ENCODE measurements at places on chromosomes 3 and 15.

GRCh38 chr3:42763021-42763420 is 10.0 kb downstream of the CCDC13 start:
- no peak for DNase-seq

GRCh38 chr3:172107403-172107802 is 68.0 kb downstream of the FNDC3B start:
- DNase-seq: no peak

GRCh38 chr3:101271728-101272127 is 48.6 kb downstream of the IMPG2 start:
- DNase-seq: no peak

DNA sequence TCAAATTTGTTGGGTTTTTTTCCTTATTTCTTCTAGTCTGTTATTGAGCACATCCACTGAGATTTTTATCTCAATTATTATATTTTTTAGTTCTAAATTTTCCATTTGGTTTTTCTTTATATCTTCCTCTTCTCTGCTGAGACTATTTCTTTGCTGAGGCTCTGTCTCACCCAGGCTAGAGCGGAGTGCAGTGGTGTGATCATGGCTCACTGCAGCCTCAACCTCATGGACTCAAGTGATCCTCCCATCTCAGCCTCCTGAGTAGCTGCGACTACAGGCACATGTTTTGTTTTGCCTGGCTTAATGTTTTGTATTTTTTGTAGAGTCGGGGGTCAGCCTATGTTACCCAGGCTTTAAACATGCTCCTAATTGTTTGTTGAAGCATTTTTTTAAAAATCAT is 10.2 kb downstream of the CTDSPL start:
- no peak for DNase-seq

DNA sequence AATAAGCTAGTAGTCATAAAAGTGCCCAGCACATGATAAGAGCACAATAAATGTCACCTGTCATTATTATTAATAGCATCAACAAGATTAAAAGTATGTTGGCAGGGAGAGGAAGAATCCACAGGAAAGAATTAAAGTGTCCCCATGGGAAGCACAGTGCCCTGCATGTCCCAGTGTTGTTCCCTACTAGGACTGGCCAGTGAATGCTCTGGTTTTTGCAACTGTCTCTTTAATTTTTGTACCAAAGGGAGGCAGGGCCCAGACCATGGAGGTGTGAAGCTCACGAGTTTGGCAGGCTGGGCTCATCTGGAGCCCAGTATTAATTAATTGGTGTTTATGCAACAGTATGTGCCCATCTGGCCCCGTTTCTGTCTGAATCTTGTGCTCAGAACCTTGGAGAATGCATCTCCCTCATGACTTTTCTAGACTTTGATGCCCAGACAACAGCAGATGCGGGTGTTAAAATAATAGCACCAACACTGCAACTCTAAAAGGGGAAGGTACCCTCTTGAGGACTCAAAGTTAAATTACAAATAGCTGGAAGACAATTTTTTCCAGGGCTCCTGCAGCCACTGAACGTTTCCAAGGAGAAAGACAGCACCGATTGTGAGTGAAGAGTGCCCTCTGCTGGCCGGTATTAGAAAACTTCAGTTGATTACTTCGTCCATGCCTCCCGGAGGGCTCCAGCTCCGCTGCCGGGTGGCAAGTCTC is 71.9 kb upstream of the SPATA12 start:
- DNase-seq: peak; percentile 51

- no peak for DNase-seq
Measured at GRCh38 chr3:72179107-72179464, 394.1 kb upstream of the PROK2 start.

DNA sequence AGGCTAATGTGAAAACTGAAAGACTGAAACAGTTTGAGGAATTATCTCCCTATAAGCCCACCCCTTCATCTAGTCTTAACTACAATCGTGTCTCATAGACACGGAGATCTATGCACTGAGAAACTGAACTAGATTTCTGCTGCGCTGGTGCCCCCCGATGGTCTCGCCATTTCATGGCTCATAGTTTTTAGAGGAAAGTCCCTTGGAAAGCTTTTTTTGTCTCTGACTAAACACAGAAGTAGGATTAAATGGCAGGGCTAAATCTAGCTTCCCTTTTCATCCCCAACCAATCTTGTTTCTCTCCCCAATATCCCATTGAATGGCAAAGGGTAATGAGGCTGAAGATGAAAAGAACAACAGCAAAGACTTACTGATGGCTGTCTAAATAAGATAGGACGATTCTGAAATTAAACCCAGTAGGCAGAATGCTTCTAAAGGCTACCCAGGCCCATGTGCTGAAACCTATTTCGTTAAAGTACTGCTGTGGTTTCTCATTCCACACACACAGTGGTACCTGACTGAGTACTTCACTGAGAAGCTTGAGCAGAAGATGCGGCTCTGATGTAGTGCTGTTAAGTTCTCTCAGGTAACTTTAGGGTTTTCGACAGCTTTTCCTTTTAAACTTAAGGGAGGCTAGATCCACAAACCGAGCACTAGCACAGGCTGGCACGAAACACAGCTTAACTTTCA is 142.7 kb downstream of the GADL1 start:
- peak; percentile 9 for DNase-seq

DNA sequence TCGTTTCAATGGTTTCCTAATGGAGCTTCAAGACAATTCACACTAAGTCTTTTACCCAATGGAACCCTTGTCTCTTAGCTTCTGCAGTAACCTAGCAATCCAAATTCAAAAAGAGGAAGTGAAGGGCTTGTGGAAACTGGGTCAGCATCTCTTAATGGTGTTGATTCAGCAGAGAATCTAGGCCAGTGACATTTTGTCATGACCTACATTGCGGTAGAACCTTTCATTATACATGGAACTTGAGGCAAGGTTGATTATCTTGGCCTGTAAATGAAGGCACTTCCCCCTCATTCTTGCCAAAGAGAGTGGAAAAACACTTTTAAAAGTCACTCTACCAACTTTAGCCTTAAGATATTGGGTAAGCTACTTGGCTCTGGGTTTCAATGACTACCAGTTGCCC is 42.8 kb downstream of the C2CD4B start:
- no peak for DNase-seq

DNA sequence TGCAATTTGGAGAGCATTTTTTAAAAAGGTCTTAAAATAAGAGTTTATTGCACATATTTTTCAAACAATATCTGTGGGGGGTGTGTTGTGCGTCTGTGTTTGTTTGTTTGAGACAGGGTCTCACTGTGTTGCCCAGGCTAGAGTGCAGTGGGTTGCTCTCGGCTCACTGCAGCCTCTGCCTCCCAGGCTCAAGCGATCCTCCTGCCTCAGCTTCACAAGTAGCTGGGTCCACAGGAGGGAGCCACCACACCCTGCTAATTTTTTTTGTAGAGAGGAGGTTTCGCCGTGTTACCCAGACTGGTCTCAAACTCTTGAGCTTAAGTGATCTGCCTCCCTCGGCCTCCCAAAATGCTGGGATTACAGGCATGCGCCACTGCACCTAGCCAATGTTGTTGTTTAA is 2.7 kb downstream of the MLF1 start:
- DNase-seq: no peak

DNA sequence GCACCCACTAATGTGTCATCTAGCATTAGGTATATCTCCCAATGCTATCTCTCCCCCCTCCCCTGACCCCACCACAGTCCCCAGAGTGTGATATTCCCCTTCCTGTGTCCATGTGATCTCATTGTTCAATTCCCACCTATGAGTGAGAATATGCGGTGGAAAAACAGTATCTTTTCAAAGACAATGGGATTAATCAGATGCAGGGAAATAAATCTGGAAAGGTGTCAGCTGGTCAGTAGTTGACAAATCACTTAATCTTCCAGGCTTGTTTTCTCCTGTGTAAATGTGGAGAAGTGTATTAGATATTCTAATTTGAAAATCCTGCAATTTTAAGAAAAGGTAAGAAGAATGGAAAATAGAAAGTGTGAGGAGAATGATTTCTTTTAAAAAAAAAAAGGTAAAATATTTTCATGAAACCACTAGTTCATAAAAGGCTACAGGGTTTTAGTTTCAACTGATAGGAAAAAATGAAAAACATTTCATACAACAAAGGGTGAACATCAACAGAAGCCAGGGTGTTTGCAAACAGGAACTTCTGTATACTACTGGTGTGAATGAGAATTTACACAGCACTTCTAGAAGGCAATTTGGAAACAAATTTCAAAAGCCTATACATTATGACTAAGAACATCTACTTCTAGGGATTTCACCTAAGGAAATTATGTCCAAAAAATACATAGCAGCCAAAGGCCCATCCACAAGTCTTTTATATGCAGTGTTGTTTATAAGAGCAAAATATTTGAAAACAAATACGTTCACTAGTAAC is 113.5 kb downstream of the CBLB start:
- no peak for DNase-seq

GRCh38 chr3:42717306-42717705 is 14.7 kb upstream of the HHATL start:
- DNase-seq: no peak

Data from GM04504 (cell line).